ENCODE measurements at places on chromosomes 16 and 17. TPM values are rescaled to one million over a fixed set of nuclear protein-coding genes. Genes with fewer than 3 reads are reported as not detected.

The ZNF688 gene
- polyA plus RNA-seq, result 6.8 TPM

The C17orf58 gene
- 14.4 TPM for polyA plus RNA-seq

The JPT2 gene
- polyA plus RNA-seq, result 41.2 TPM

The CBFA2T3 gene
- polyA plus RNA-seq, result not detected

The LAT gene
- 2.9 TPM for polyA plus RNA-seq

Measured in AG04450 (cell line).